ENCODE measurements at places on chromosomes 6 and 20.

- no peak for DNase-seq
Measured at GRCh38 chr6:159729598-159730331, 2.5 kb downstream of the WTAP start.

- DNase-seq = no peak
Measured at GRCh38 chr20:19511931-19512330, 246.1 kb upstream of the RIN2 start.

- no peak for DNase-seq
Measured at GRCh38 chr20:37349517-37350491, 3.9 kb downstream of the SRC start.

- no peak for DNase-seq
Measured at GRCh38 chr6:150499882-150500312, 99.8 kb upstream of the PLEKHG1 start.

DNA sequence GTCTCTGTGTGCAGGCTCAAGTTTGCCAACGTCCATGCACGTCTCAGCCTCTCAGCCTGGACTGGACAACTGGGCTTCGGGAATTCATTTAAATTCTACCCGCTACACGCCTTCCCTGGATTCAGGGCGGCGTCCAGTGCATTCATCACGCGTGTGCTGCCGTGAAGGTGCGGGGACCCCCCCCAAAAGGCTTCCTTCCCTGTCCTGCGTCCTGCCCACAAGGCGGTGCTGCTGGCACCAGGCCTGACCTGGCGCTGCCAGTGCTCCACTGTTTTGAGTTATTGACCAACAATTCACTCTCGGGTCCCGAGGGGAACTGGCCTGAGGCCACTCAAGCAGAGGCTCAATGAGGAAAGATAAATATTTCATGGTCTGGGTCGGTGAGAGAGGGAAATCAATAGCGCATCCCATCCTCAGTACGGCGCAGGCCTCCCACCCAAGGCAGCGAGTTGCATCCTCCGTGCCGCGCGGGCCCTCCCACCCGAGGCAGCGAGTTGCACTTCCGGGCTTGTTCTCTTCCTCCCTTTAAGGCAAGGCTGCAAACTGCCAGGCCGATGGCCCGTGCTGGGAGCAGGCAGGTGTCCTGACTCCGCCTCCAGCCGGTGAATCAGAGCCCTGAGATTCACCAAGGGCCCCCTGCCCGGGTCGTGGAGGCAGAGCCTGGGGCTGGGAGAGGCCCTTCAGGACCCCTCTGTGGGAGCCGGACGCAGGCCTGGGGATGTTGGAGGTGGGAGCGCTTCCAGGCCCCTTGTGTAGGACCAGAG, 22.8 kb upstream of the BHLHE23 start:
- DNase-seq = no peak

GRCh38 chr20:53028337-53029007, 56.3 kb downstream of the TSHZ2 start:
- DNase-seq = no peak

- DNase-seq = no peak
Measured at GRCh38 chr6:157456524-157456829, 75.5 kb downstream of the ZDHHC14 start.

- DNase-seq = no peak
Measured at GRCh38 chr20:61254881-61255626, 3.0 kb downstream of the CDH4 start.

DNA sequence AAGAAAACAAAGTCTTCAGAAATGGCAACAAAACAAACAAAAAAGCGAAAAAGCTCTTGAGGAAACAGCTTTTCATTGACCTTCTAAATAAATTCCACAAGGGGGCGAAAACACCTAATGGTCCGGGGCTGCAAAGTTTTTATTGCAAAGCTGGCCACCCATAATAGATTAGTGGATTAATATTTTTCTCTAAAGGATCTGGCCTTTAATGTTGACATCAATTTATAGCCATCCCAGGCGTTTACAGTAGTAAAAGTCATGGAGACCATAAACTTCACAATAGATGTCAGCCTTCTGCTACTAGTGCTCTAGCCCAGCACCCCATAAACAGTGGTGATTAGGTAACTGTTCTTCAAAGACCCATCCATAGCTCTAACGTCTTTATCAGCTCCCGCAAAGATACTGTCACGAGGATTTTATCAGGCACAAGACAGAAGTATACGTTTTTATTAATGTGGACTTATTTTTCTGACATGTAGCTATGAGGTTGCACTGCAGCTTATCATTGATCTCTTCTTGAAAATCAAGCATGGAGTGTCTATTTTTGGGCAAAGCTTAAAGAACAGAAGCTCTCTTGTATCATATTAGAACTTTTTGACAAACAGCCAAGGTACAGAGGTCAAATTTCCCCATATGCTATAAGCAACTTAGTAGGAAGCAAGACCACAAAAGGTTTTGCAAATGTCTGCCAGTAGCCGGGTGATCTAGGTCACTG, 4.7 kb downstream of the CITED2 start:
- no peak for DNase-seq

DNA sequence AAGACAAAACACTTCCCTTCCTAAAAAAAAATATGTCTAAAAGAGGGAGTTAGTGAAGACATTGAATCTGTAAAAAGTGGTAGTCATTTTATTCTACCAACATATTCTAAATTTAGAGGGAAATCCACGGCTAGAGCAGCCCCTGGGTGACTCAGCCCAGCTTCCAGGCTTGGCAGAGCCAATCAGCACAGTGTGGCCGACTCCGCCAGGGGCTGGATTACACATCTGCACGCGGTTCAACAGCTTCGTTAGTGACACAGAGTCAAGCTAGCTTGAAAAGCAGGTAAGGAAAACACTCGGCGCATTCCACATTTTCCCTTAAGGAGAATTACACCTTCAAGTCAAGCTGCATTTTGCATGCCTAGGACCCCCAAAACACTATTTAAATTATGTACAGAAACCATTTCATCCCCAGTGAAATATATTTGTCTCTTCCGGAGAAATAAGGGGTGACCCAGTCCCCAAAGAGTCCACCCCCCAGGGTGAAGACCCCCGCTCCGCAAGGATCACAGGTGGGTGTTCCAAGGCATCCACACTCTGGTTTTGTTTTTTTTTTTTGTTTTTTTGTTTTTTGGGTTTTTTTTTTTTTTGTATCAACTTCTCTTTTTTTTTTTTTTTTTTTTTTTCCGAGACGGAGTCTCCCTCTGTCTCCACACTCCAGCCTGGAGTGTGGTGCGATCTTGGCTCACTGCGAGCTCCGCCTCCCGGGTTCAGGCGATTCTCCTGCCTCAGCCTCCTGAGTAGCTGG, 58.4 kb upstream of the ARID1B start:
- DNase-seq = no peak

GRCh38 chr6:166325383-166326042, 16.8 kb downstream of the SFT2D1 start:
- DNase-seq = no peak

DNA sequence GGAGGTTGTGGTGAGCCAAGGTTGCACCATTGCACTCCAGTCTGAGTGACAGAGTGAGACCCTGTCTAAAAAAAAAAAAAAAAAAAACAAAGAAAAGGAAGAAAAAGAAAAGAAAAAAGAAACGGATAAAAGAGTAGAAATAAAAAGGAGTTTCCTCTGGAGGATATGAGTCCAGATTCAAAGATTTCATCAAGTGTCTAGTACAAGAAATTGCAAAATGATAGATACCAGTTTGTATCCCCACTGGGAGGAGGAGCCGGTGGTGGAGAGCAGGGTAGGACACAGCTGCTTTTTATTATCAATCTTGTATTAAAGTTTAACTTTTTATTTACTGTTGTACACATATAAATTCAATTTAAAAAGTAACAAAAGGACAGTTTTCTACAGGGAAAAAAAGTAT, 113.9 kb downstream of the BMP7 start:
- DNase-seq = no peak

DNA sequence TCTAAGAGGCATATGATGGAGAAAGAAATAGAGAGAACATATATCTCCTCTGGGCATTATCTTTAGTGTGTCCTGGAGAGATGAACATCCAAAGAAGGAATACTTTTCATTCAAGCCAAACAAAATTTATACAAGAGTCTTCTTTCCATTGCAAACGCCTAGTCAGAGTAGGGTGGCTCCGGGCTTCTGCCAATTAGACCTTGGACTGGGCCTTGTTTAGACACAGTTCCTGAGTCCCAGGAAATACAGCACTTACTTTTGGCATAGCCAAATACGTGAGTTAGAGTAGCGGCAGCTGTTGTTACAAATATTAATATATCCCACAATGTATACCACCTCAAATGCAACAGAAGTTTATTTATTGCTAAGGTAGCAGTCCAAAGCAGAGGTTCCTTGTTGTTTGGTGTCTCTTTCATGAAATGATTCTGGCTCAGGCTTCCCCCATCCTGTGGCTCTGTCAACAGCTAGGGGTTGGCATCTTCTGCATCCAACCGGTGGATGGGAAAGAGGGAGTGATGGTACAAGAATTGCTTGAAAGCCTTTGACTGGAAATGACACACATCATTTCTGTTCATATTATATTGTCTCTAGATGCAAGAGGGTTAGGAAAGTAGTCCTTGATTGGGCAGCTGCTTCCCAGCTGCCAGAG, 148.0 kb upstream of the SPACA1 start:
- no peak for DNase-seq

- no peak for DNase-seq
Measured at GRCh38 chr6:139013185-139013800, 15.3 kb upstream of the ABRACL start.

- DNase-seq = no peak
Measured at GRCh38 chr20:189611-190010, at the start of gene DEFB128. Gene DEFB128 (minus strand): TSS chr20:189711. CDS start chr20:189623, 88 bp downstream.

DNA sequence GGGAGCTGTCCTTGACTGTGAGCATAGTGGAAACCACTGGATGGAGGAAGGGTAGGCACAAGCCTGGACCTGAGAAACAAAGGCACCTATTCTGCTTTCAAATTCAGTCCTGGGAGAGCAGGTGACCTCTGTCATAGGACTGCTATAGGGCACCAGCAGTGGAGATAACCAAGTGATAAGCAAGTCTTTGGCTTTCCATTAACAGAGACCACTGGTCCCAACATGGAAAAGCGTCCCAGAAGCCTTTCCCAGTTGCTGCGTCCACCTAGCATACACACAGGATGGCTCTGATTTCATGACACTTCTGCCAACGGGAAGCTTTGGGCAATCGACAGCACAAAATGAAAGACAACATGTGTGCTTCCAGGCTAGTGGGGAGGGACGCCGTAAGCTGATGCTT, 8.9 kb downstream of the SLC22A3 start:
- no peak for DNase-seq

- no peak for DNase-seq
Measured at GRCh38 chr20:52219441-52219840, 27.9 kb upstream of the ZFP64 start.

DNA sequence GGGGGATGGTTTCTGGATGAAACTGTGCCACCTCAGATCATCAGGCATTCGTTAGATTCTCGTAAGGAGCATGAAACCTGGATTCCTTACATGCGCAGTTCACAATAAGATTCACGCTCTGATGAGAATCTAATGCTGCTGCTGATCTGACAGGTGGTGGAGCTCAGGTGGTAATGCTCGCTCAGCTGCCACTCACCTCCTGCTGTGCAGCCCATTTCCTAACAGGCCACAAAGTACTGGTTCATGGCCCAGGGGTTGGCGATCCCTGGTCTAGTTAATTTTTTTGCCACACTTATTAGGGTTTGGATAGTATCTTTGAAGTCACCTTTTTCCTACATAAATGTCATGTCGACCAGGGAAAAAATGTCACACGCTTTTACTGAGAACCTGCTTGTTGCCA, 96.8 kb upstream of the MLIP start:
- no peak for DNase-seq

DNA sequence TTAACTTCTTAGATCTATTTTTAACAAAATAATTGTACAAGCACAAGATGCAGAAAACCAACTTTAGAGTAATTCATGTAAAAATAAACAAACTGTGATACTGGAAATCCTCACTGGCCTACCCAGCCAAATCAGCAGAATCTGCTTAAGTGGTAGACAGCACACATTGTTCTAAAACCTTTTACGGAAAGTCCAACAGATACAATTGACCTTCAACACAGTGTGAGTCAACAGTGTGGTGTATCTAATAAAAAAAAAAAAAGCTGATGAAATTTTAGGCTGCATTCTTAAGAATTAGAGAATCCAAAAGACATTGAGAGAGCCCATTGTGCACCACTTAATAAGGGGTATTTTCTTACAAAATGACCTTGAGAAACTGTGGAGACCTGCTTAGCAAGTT, 174.5 kb downstream of the COL21A1 start:
- DNase-seq = no peak

DNA sequence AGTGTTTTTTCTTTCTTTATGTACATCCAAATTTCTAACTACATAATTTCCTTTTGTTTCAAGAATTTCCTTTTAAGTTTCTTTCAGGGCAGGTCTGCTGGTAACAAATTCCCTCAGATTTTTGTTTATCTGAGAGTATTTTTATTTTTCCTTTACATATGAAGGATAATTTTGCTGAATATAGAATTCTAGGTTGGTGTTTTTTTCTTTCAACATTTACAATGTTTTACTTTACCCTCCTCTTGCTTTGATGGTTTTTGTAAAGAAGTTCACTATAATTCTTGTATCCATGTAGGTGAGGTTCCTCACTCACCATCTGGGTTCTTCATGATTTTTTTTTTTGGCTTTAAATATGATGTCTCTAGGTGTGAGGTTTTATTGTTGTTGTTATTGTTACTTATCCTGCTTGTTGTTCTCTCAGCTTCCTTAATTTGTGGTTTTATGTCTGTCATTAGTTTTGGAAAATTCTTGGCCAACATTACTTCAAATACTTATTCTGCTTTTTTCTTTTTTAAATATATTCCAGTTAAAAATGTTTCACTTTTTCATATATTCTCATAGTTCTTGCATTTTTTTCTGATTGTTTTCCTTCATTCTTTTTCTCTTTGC, 580.1 kb upstream of the CITED2 start:
- DNase-seq = no peak

GRCh38 chr6:138979365-138979764, 8.7 kb downstream of the REPS1 start:
- DNase-seq = no peak

GRCh38 chr20:8212286-8212685, 80.2 kb downstream of the PLCB1 start:
- no peak for DNase-seq

GRCh38 chr6:127404133-127404532, 55.1 kb downstream of the KIAA0408 start:
- DNase-seq = no peak

DNA sequence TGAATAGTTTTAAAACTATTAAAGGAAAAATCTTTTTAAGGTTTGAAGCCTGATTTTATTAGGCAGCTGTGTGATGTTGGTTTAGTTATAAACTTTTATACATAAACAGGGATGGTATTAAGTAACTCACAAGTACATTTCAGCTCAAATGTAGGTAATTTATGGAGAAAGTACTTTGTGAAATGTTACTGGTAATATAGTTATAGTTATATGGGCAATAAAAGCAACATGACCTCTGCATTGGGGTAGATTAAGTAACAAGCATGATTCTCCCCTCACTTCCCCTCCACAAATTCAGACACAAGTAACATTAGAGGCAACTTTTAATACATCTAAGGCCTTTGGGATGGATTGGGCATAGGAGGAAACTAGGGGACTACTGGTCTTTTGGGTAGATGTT, 154.3 kb upstream of the ID4 start:
- no peak for DNase-seq

GRCh38 chr6:12845224-12846004, 128.8 kb downstream of the PHACTR1 start:
- DNase-seq = no peak

- no peak for DNase-seq
Measured at GRCh38 chr20:61968036-61968810, 97.5 kb downstream of the TAF4 start.

- no peak for DNase-seq
Measured at GRCh38 chr6:165835410-165835851, 172.4 kb upstream of the PDE10A start.

GRCh38 chr20:57598060-57598459, 22.2 kb downstream of the ZBP1 start:
- DNase-seq = no peak

Data from stimulated activated CD4-positive, alpha-beta T cell treated with anti-CD3 and anti-CD28 coated beads, TNF-alpha, amount 100 ng/mL, for 1 hour (primary cell).